Mammary epithelial cell (primary cell): ENCODE measurements at places on chromosomes 13 and 19.

- DNase-seq: peak; percentile 64
Observed at GRCh38 chr13:108113407-108113806, 101.9 kb downstream of the LIG4 start.

DNA sequence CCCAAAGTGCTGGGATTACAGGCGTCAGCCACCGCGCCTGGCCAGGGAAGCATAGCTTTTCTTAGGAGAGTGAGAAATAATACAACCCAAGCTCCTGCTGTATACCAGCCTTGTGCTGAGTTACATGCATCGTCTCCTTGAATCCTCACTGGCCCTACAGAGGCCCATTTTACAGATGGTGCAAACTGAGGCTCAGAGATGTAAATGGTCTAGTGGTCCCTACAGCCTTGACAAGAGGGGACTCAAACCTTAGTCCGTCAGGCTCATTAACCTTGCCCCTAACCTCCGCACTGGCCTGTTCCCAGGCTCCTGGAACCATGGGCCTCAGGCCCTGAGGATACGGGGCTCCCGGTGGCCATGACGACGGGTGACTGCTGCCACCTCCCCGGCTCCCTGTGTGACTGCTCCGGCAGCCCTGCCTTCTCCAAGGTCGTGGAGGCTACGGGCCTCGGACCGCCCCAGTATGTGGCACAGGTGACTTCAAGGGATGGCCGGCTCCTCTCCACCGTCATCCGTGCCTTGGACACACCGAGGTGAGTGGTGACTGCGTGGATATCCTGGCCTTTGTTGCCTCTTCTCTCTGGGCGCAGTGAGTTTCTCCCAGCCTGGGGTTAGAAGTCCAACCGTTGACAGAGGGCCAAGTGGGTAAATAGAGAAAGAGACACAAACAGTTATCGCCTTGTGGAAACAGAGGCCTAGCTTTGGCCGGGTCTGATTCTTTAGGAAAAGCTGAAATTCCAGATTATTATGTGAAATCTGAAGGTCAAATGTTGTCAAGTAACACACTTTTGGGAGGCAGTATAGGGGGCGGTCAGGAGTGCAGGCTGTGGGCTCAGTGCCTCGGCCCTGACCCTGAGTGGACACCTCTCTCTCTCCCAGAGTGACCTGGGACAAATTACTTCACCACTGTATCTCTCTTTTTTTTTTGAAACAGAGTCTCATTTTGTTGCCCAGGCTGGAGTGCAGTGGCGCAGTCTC lies 8.7 kb downstream of the MARCHF2 start:
- DNase-seq: no peak

DNA sequence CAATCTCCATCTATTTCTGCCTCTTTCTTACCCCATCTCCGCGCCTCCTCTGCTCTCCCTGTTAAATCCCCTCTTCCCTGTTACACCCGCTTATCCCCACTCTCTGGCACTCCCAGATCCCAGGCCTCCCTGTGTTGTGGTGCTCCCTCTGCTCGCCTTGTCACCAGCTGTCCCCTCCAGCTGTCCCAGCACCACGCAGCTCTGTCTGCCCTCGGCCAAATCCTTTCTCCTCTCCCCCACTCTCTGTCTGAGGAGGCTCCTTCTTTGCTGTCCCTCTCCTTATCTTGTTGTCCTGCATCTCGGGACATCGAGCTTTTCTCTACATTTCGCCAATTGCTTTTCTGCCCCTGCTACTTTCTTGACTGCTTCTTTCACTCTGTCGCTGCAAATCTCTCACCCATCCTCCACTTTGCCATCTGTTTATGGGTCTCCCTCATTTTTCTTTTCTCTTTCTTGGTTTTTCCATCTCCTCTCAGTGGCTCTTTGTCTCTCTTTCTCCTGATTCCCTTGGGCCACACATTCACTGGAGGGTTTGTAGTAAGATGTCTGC lies 941 bp downstream of the ZNF160 start:
- DNase-seq: no peak

DNA sequence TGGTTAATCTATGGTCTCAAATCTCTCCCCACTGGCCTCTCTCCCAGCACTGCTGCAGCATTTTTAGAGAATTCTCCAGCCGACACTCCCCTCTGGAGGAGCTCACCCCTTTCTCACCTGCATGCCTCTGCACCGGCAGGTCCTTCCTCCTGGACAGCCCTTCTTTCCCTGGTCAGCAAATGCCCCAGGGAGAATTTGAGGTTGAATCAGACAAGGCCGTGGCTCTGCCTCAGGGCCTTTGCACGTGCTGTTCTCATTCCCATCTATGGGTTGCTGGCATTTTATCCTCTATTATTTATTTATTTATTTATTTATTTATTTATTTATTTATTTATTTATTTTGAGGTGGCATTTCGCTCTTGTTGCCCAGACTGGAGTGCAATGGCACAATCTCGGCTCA lies 1.4 kb upstream of the DOCK6 start:
- no peak for DNase-seq

DNA sequence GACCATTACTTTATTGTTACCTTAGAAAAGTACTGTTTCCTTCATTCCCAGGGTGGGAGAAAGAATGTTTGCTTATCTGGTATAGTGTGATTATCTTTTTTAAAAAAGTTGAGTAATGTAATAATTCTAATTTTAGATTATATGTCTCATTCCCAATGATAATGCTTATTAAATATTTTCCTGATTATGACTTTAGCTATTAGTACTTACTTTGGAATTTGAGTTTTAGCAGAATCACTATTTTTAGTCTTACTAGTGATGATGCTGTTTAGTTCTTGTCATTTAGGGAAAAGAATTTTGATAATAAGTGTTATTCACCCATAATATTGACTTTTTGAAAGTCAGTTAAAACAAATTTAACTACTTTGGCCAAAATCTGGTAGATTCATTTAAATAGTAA lies 95.2 kb downstream of the FRY start:
- no peak for DNase-seq

DNA sequence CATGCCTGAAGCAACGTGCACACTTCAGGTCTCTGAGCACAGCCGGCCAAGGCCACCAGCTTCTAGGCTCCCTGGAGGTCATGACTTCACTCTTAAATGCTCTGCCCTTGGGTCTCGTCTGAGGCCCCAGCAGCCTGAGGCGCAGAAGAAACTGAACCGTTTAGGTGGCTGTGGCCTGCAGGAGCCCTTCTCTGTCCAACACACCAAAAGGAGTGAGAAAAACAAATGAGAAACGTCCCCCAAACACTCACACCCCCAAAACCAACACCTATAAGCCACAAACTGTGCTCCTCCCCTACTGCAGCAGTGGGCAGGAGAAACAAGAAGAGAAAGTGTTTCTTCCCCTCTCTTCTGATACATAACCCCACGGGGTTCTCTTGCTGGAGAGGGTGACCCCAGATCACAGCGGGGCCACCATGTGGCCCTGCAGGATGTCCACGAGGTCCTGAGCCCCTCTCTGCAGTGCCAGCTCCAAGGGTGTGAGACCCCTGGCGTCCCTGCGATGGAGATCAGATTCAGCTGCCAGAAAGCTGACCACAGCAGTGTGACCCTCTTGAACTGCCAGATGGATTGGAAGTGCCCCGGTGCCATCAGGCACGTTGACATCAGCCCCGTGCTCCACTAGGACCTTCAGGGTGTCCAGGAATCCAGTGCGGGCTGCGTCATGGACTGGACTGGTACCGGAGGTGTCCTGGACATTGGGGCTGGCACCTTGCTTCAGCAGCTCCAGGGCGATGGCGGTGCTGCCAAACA lies 1.0 kb upstream of the KRI1 start:
- no peak for DNase-seq

DNA sequence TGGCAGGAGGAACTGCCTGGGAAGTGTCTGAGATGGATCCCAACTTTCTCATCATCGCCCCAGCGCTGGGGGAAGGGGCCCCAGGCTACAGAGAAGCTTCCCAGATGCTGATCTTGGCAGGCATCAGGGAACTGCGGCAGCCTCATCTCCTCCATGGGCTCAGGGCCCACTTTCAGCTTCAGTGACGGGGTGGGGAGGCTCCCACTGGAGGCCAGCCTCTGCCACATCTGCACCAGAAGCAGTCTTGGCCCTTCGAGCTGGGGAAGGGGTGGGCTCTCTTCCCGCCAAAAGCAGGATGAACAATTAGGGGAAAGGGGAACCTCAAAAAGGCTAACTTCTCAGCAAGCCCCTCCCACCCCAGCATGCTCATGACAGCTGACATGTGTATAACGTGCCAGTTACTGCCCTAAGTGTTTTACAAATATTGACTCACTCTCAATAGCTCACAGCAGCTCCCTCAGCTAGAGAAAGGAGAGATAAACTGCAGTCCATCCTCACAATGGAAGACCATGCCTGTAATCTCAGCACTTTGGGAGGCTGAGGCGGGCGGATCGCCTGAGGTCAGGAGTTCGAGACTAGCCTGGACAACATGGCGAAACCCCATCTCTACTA lies 7.1 kb upstream of the S1PR2 start:
- DNase-seq: no peak

DNA sequence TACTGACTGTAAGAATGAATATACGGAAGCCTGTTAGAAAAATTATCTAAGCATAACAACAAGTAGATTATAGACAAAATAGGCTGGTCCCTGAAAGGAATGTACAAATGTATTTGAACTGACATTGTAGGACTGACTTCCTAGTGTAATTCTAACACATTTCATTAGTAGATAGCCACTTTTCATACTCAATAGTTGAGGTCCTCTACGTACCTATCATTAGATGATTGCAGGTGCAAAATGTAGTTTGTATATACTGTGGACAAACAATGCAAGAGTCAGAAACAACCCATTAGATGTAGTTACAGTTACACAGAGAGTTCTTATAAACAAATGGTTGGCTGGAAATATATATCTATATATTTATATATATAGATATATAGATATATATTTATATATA lies 402.3 kb upstream of the SLITRK6 start:
- DNase-seq: no peak

GRCh38 chr13:84917252-84917878 lies 881.9 kb downstream of the SLITRK6 start:
- peak; percentile 4 for DNase-seq

- DNase-seq: no peak
Observed at GRCh38 chr13:71169180-71169579, 697.8 kb downstream of the DACH1 start.

DNA sequence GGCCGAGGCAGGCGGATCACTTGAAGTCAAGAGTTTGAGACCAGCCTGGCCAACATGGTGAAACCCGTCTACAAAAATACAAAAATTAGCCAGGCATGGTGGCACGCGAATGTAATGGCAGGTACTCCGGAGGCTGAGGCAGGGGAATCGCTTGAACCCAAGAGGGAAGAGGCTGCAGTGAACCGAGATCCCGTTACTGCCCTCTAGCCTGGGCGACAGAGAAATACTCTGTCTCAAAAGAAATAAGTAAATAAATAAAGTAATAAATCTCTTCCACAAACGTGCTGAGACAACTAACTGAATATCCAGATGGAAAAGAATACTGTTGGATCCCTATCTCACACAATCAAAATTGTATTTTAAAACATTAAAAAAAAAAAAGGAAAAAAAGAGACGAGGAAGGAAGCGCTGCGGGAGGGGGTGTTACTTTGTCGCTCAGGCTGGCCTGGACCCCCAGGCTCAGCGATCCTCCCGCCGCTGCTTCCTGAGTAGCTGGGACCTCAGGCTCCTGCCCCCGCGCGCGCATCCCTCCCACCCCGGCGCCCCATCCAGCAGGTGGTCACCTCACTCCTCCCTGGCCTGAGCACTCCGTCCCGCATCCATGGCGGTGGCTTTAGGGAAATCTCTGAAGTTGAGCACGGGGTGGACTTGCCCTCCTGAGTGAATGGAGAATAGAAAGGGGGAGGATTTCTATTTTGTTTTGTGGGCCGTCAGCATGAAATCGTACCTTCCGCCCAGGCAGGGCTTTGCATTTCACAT lies 628 bp upstream of the ZNF813 start:
- no peak for DNase-seq

- peak; percentile 14 for DNase-seq
Observed at GRCh38 chr19:7326105-7326877, 22.4 kb upstream of the ARHGEF18 start.

DNA sequence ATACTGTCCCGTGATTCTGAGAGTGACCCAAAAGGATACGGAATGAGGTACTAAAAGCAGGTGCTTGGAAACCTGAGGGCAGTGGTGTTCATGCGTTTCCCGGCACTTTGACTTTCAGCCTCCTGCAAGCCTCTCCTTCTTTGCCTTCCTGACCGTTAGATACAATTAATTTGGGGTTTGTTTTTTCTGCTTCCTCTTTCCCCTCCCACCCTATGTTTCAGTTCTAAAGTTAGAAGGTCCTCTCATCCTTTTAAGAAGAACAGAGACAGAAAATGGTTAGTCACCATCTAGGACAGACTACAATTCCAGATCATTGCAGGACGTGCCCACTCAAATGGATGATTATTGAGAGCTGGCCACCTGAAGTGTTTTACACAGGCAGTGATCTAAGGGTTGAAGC lies 1.8 kb upstream of the LILRB4 start:
- DNase-seq: no peak

- peak; percentile 93 for DNase-seq
Observed at GRCh38 chr13:76937281-76937820, 11.0 kb upstream of the ACOD1 start.

GRCh38 chr19:35903550-35904179 lies 1.3 kb downstream of the HCST start:
- peak; percentile 43 for DNase-seq
